ENCODE measurements at places on chromosomes 13 and 19.

DNA sequence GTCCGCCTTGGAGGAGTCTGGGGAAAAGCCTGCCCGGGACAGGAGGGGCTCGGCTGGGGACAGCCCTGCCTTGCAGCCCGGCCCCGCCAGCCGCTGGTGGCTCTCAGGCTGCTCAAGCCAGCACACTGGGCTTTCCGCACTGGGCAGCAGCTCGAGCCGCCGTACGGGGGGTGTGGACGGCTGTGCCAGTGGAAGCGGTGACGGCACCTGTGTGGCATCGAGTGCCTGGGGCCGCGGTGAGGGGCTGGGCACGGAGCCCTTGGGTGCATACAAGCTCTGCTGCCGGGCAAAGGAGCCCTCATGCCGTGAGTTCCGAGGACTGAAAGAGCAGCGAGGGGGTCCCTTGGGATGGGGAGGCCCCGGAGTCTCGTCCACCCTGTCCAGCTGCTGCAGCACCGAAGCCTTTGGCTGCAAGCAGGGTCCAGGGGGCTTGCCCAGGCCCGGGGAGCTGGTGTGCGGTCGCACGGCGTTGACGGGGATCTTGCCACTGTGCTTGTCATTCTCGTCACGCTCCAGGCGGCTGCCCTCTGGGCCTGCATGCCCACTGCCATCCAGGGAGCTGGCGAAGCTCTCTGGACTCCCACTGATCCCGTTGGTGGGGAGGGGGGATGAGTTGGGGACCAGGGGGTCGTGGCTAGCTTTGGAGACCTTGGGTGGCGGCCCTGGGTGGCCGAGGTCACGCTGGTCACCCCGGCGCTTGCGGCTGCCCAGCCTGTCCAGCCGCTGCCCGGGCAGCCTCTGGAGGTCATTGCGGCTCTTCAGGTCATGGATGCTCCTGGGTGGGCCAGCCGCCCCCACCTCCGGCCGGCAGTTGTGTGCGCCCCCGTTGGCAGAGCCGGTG, 4.7 kb upstream of the SLC35E1 start:
- DNase-seq = no peak

DNA sequence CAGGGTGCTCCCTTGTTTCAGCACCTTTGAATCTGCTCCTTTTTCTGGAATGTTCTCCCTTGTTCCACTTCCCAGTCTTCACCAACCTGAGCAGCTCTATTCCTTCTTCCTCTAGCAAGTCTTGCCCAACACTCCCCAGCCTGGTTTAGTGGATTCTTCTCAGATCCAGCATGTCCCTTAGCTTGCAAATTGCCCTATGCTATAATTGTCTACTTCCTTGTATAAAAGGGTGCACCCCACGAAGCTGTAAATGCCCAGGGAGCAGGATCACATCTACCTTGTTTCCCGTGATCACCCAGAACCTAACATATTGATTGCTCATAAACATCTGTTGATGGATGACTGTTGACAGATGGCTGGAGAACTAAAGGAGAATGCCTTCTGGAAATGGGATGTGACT, 93.2 kb upstream of the C1QTNF9B start:
- DNase-seq = no peak

- DNase-seq = no peak
These were observed 6.6 kb downstream of the ANKRD10 start for GRCh38 chr13:110907951-110908898.

DNA sequence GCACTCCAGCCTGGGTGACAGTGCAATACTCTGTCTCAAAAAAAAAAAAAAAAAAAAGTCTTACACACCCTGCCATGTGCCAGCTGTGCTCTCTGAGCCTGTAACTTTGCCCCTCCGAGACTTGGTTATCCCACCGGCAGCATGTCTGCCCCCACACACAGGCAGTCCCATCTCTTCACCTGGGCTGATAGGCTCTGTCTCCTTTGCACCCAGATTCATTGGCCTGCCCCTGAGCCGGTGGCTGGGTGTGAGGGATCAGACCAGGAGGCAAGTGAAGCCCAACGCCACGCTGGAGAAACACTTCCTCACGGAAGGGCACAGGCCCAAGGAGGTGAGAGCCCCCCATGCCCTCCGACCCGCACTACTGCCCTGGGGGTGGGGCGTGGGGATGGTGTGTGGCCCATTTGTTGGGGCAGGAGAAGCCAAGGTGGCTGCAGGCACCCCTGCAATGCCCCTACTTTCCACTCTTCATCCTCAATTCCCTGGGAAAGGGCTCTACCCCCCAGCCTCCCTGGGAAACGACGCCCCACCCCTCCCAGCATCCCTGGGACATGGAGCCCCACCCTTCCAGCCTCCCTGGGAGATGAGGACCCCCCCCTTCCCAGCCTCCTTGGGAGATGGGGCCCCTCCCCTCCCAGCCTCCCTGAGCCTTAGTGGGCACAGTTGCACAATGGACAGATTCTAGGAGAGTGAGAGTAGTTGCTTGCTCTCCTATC, 45.3 kb downstream of the CERS4 start:
- no peak for DNase-seq

DNA sequence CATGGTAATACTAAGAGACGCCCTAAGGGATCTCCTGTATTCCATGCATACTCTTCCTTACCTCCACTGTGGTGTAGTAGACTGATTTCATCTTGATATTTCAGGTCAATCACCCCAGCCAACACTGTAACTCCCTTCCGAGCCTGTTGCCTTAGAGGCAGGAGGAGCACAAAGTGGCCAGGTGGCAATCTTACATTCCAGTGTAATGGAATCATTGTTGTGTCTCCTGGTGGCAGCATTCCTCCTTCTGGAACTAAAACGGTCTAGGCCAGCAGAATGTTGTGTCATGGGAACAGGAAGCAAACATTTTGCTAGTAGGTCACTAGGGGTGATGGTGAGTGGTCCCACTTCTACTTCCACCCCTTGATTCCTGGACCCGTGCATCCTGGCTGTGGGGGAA, 405.7 kb upstream of the SLC10A2 start:
- no peak for DNase-seq

- DNase-seq = no peak
These were observed 20.7 kb downstream of the AKAP8 start for GRCh38 chr19:15358918-15359317.

DNA sequence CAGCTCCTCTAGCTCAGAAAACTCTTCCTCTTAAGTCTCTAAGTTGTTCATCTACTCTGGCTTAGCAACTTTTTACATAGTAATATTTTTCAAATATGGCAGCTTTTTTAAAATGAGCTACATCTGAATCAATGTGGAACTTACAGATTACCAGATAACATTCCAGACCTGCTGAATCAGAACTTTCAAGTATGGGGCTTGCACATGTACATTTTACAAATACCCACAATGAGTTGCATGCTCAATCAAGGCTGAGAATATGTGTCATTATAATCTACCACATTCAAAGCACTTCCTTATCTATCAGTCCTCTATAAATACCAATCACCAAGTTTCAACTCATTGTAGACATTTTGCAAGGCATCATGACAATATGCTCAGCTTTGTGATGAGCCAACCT, 383.1 kb downstream of the FGF14 start:
- no peak for DNase-seq

DNA sequence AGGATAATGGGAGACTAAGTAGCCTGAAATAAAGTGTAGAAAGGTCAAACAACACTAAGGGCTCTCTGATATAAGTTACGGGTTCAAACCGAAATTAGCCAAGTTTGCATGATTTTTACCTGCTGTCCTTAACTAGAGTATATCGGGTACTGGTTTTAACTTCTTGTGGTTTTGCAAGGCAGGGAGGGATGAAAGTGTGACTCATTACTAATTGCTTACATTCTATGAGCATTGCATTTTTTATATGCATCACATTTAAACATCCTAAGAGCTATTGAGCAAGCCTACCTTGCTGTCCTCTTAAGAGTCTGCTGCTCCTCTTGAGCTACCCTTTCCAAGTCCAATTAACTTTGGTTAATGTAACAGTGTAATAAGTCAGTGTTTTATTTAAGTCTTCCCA, 415.4 kb downstream of the SLITRK5 start:
- DNase-seq = no peak
